ENCODE measurements at places on chromosomes 2 and 18. TPM values are rescaled to one million over a fixed set of nuclear protein-coding genes. Genes with fewer than 3 reads are reported as not detected.

TUBB8B gene
- total RNA-seq: not detected

GPR45 gene
- total RNA-seq: not detected

SCN1A gene
- total RNA-seq: not detected

MAP3K19 gene
- not detected for total RNA-seq

SYT4 gene
- total RNA-seq: 0.37 TPM

MC4R gene
- total RNA-seq: 0.45 TPM

CYP27A1 gene
- not detected for total RNA-seq

SETBP1 gene
- total RNA-seq: 2.7 TPM

TLX2 gene
- total RNA-seq: not detected

ZAP70 gene
- not detected for total RNA-seq

NPPC gene
- total RNA-seq: not detected

TMEM37 gene
- 1.5 TPM for total RNA-seq

CLEC4F gene
- total RNA-seq: not detected

CTAGE1 gene
- not detected for total RNA-seq

ADRA2B gene
- total RNA-seq: not detected

NTSR2 gene
- not detected for total RNA-seq

FEV gene
- total RNA-seq: not detected

IL1RL1 gene
- not detected for total RNA-seq

RND3 gene
- total RNA-seq: 51.7 TPM

PLCD4 gene
- 0.29 TPM for total RNA-seq

AMMECR1L gene
- 11.8 TPM for total RNA-seq

PXDN gene
- 171 TPM for total RNA-seq

CDKL4 gene
- not detected for total RNA-seq

PLA2R1 gene
- total RNA-seq: 0.06 TPM

PLCL1 gene
- 0.31 TPM for total RNA-seq

OR6B2 gene
- not detected for total RNA-seq

HNMT gene
- 86.7 TPM for total RNA-seq

CRYGC gene
- total RNA-seq: not detected

CXCR1 gene
- not detected for total RNA-seq

Data from H4 (cell line).